ENCODE measurements at places on chromosomes 16 and 17.

- DNase-seq, result no peak
Observed at GRCh38 chr16:86723689-86724088, 145.3 kb downstream of the FOXL1 start.

DNA sequence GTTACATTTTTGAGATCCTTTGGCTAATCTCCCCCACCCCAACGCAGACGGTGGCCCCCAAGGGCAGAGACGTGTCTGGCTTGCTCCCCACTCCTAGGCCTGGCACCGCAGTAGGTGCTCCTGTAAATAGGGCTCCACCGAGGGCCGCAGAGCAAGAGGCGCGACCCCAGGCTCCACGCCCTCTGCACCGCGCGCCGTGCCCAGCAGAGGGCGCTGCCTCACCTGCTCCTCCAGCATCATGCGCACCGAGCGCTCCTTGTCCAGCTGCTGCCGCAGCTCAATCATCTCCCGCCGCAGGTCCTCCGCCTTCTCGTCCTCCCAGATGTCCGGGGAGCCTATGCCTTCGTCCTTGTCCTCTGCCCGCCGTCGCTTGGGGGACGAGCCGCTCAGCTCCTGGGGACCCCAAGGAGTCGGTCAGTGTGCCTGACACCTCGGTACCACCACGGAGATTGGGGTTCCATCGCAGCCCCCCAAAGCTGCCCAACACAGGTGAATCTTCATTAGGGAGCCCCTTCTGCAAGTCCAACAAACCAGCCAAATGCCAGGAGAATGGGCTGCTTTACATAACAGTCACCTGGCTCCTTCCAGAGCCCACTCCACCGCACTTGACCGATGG lies 11.2 kb downstream of the TFAP4 start:
- DNase-seq, result no peak

- peak; percentile 18 for DNase-seq
Observed at GRCh38 chr16:9123871-9124270, 32.4 kb downstream of the HAPSTR1 start.

DNA sequence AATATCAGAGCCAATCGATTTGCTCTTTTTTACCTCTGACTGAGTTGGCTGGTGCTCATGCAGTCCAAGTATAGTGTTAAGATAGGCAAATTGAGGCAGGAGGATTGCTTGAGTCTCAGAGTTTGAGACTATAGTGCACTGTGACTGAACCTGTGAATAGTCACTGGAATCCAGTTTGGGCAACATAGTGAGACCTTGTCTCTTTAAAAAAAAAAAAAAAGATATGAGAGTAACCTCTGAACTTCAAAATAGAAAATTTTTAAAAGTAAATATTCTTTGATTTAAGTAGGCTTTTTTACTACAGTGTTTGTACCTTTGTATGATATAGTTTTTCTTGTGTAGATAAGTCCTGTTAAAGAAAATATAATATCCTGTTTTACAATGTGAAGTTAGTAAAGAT lies 3.4 kb downstream of the CCP110 start:
- no peak for DNase-seq

GRCh38 chr17:3772764-3773163 lies 28.2 kb downstream of the ITGAE start:
- no peak for DNase-seq

DNA sequence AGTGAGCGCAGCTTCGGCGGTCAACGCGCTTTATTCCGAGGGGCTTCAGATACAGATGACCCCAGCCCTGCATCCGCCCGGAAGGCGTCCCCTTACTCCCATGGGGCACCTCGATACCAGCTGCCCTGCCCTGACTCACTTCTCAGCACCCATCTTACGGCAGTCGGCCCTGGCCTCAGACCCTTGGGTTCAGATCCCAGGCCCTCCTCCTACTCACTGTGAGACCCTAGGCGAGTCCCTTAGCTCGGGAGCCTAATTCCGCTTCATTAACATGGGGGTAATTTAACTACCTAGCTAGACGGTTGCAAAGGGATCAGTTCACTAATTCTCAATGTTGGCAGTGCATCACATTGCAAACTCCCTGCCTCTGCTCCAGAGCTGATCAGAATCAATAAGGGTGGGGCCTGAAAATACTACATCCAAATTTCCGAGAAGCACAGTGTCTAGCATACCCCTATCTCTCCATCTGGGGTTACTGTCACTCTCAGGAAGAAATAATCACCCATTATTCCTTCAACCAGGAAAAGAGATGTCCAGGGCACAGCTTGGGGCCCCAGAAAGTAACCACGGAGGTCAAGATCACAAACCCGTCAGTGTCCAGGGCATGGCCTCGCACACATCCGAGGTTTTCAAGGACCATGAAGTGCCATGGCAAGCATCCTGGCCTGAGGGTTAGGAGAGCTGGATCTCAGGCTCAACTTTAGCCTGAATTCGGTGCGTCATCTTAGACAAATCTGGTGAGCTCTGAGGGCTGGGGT lies 415 bp upstream of the FLOT2 start:
- no peak for DNase-seq

GRCh38 chr17:79721993-79722671 lies 8.6 kb upstream of the ENPP7 start:
- DNase-seq, result no peak

- no peak for DNase-seq
Observed at GRCh38 chr16:75244225-75244809, 7.1 kb downstream of the BCAR1 start.

DNA sequence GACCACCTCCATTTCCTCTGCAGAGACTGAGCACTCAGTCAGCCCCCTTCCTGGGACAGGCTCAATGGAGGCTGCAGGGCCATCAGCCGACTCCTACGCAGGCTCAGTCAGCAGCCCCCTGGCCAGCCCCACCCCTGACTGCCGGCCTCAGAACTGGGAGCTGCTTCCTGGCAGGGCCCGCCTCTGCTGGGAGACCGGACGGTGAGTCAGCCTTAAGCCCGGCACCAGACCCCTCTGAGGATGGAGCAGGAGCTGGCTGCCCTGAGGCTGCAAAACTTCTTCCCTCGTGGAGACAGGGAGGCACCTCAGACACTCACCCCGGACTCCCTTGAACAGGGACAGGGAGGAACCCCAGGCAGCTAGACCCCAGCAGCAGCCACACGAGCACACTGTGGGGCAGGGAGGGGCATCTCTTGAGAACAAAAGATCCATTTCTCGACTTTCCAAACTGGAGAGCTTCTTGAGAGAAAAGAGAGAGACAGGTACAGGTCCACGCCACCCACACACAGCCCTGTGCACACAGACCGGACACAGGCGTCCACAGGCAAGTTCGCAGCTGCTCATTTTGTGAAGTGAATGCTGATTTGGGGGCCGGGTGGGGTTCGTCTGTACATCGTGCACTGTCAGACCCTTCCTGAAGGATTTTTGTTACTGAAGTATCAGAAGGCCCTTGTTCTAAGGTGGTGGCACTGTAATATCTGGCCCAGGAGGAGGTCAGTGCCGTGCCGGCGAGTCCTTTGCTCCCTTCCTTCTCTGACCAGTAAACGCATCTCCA lies 1.3 kb upstream of the TUBB3 start:
- peak; percentile 90 for DNase-seq

DNA sequence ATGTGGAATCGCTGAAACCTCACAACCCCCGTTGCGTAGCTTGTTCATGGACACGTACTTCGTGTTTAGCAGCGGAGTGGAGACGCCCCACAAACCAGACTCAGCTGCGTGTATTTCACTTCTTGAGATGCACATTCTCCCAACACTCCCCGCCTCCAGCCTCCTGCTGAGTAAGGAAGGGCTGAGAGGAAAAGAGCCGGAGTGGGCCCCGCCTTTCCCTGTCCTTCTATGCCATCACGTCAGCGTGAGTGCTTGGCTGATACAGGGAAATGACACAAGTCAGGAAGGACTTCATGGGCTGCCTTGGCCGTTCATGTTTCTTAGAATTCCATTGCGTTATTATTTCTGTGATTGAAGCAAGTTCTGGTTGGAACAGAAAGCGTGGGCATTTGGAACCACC lies 68.6 kb upstream of the CBX4 start:
- no peak for DNase-seq

DNA sequence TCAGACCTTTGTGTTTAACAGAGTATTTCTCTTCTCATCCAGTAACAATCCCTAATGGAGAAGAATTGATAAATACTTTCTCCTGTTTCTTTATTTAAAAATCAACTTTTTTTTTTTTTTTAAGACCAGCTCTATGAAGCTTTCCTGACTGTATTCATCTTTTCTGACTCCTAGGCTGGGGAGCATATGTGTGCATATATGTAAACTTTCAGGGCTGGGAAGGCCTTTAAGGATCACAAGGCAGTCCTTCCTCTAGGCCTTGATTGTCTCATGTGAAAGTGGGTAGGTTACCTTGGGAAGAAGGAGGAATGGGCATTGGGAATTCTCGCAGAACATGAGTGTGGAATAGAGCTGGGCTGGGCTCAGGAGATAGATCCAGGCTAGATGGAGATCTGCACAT lies 292.9 kb upstream of the SALL1 start:
- no peak for DNase-seq

DNA sequence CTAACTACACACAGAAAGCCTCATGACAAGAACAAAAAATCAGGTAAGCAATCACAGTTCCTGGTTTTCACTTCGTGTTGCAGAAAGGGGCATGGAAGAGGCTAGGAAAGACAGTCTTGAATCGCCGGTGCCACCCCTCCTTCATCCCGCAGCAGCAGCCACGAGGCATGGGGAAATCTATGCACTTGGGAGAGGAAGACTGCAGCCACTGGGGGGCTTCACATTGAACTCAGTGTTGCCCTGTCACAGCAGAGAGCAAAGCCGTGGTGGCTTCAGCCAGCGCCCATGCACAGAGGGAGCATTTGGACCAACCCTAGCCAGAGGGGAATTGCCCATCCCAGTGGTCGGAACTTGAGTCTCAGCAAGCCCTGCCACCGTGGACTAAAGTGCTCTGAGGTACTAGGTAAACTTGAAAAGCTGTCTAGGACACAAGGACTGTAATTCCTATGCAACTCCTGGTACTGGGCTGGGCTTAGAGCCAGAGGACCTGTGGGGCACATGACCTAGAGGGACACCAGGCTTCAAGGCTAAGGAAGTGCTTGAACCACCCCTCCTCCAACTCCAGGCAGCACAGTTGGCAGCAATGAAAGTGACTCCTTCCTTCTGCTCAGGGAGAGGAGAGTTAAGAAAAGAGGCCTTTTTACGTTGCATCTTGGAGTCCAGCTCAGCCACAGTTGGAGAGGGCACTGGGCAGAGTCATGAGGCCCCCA lies 35.2 kb upstream of the ATP2C2 start:
- no peak for DNase-seq

DNA sequence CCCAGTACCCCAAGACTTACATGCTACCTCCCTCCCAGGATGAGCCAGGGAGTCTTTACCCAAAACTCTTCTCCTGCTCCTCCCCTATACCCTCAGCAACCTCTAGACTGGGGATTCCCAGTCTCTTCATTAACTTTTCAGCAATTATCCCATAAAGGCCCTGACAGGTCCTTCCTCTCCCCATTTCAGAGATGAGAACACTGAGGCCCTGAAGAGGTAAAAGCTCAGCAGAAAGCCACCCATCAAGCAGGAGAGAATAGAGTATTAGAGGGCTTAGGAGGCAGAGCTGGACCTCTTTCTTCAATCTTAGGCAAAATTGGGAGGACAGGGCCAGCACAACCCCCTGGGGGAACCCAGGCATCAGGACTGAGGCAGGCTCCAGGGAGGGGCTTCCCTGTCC lies 5.9 kb upstream of the SP6 start:
- no peak for DNase-seq

All from RCC 7860 (cell line).